ENCODE measurements at places on chromosomes 13 and 19. TPM values are rescaled to one million over a fixed set of nuclear protein-coding genes. Genes with fewer than 3 reads are reported as not detected.

DNA sequence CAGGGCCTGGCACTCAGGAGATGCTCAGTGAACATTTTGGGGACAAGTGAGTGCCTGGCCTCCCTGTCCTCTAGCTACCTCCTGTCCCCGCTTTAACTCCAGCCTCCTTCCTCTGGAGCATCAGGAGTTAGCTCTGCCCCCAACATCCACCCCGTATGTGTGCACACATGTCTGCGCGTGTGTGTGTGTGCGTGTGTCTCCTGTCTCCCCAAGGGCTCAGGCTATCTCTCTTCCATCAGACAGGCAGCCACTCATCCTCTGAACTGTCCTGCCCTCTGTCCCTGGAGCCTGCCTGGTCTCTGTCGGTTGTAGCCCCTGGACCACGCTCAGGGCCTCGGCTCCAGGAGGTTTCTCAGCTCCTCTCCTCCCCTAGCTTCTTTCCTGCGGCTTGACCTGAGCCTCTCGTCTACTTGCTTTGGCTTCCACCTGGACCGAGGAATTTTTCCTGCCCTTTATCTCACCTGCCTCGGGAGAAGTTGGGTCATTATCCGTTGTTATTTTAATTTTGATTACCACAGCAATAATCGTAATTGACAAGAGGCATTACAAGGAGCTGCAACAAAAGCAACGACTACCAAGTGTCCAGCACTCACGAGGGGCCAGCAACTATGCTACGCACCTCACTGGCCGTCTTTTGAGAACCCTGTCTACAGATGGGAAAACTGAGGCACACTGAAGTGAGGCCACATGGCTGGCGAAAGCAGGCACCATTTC is 32.0 kb upstream of the ASF1B start:
- H3K27me3 ChIP-seq: peaks cover 3% of the 10 kb centered on the region
- no peak overlapping the region for H3K27ac ChIP-seq

- H3K27me3 ChIP-seq: no peaks in the 10 kb centered on the region
- H3K36me3 ChIP-seq: no peaks in the 10 kb centered on the region
- no peak overlapping the region for H3K4me3 ChIP-seq
- no peak overlapping the region for H3K27ac ChIP-seq
Observed at GRCh38 chr13:52713894-52714293, 25.7 kb downstream of the CNMD start.

GRCh38 chr19:21707065-21707464 is 60.3 kb downstream of the ZNF100 start:
- DNase-seq: no peak
- H3K4me3 ChIP-seq: no peak overlapping the region
- H3K27ac ChIP-seq: no peak overlapping the region
- no peaks in the 10 kb centered on the region for H3K4me1 ChIP-seq

DNA sequence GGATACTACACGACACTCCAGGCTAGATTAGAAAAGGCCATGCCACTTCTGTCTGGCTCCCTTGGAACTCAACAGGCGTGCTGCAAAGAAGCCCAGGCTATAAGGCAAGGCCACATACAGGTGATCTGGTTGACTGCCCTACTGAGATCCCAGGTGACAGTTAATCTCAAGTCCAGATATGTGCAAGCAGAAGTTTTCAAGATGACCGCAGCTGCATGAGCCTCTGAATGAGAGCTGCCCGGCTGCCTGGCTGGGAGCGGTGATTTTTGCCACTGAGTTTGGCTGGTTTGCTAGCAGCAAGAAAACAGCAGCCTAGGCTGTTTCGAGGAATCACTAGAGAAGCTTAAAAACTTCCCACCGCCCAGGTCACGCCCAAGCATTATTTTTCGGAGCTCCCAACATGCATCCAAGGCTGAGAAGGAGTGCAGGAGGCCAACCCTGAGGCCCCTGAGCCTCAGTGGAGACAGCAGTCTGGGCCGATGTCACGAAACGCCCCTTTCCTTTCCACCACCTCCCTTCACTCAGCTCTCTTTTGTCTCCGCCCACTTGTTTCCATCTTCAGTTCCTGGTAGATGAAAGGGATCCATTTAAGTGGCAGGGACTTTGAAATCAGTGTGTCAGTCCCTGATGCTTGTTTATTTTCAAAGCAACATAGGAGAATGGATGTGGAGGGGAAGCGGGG is 14.0 kb upstream of the URI1 start:
- no peak overlapping the region for H3K4me3 ChIP-seq
- H3K4me1 ChIP-seq: no peaks in the 10 kb centered on the region
- no peak for DNase-seq
- H3K27me3 ChIP-seq: no peaks in the 10 kb centered on the region

GRCh38 chr19:42270346-42271044 is 1.4 kb downstream of the CIC start:
- DNase-seq: no peak
- peaks cover 11% of the 10 kb centered on the region for H3K4me1 ChIP-seq
- peaks cover 23% of the 10 kb centered on the region for H3K36me3 ChIP-seq
- H3K27ac ChIP-seq: peak overlapping the region; percentile 88
- H3K4me3 ChIP-seq: peak overlapping the region; percentile 71
- no peaks in the 10 kb centered on the region for H3K27me3 ChIP-seq

- no peak for DNase-seq
- H3K4me3 ChIP-seq: peak within 1 kb of the TSS; percentile 15
- no peaks in the 10 kb centered on the region for H3K36me3 ChIP-seq
- H3K27me3 ChIP-seq: no peaks in the 10 kb centered on the region
Observed at GRCh38 chr19:38264486-38265212, at the start of gene SPINT2. SPINT2 (plus strand) TSS chr19:38264573; CDS start chr19:38264893, 320 bp downstream.

DNA sequence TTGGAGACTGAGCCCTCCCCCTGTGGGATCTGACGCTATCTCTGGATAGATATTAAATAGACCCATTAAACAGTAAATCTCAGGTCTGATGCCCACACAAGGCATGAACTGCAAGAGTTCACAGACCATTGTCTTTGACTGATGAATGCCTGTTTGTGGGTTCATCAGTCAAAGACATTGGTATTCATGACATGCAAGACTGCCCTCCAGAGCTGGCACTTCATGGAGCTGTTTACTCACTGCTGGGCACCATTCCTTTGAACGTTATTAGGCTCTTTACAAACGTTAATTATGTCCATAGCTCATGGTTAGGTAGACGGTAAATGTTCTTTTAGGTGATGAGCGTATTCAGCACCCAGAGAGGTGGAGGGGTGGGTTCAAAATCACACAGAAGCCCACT is 111.8 kb upstream of the PABPC3 start:
- H3K4me1 ChIP-seq: no peaks in the 10 kb centered on the region
- no peak for DNase-seq
- no peaks in the 10 kb centered on the region for H3K36me3 ChIP-seq
- H3K4me3 ChIP-seq: no peak overlapping the region
- H3K27me3 ChIP-seq: peaks cover 11% of the 10 kb centered on the region

GRCh38 chr13:32731576-32731975 is 145.3 kb downstream of the PDS5B start:
- H3K4me3 ChIP-seq: no peak overlapping the region
- no peaks in the 10 kb centered on the region for H3K4me1 ChIP-seq
- H3K27ac ChIP-seq: no peak overlapping the region
- H3K27me3 ChIP-seq: no peaks in the 10 kb centered on the region
- peak; percentile 57 for DNase-seq

DNA sequence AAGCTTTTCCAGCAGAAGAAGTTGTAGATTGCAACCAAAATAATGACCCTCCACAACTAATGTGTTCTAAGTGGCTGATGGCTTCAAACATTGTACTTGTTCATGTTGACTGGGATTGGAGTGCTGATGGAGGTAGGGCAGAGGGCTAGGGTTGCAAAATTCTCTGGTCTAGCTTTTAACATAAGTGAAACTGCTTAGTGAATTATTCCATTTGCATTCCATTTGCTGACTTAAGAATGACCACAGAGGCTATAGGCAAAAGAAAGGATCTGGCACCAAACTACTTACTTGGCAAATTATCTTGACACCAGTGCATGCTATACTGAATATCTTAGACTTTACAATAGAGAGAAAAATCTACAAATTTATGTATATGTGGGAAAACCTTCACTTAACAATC is 287.0 kb downstream of the FGF9 start:
- H3K4me1 ChIP-seq: peaks cover 6% of the 10 kb centered on the region
- DNase-seq: peak; percentile 75
- no peak overlapping the region for H3K4me3 ChIP-seq
- H3K27ac ChIP-seq: no peak overlapping the region

The FLT3 gene
- not detected for polyA plus RNA-seq

The ZNF578 gene
- 1.4 TPM for polyA plus RNA-seq

The KDELR1 gene
- 171 TPM for polyA plus RNA-seq

All from IMR-90 (cell line).